ENCODE measurements at places on chromosomes 4 and X.

DNA sequence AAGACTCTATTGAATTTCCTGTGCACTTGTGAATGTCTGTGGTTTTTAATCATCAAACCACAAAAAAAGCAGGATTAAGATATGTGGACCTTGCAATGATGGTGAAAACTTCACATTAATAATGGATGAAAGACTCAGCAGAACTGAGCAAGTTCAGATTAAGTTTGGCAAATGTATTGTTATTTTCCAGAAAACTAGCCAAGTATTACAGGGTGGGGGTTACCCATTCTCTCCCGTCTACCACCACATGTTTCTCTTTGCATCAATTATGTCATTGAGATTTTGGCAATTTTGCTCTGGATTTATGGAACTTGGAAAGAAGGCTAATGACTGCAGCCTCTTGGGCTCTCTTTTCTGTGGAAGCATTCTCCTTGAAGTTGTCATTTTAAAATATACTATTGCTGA is 577.1 kb downstream of the ANKRD50 start:
- DNase-seq: no peak

GRCh38 chrX:154819771-154820341 is 14.6 kb upstream of the MPP1 start:
- DNase-seq: no peak

DNA sequence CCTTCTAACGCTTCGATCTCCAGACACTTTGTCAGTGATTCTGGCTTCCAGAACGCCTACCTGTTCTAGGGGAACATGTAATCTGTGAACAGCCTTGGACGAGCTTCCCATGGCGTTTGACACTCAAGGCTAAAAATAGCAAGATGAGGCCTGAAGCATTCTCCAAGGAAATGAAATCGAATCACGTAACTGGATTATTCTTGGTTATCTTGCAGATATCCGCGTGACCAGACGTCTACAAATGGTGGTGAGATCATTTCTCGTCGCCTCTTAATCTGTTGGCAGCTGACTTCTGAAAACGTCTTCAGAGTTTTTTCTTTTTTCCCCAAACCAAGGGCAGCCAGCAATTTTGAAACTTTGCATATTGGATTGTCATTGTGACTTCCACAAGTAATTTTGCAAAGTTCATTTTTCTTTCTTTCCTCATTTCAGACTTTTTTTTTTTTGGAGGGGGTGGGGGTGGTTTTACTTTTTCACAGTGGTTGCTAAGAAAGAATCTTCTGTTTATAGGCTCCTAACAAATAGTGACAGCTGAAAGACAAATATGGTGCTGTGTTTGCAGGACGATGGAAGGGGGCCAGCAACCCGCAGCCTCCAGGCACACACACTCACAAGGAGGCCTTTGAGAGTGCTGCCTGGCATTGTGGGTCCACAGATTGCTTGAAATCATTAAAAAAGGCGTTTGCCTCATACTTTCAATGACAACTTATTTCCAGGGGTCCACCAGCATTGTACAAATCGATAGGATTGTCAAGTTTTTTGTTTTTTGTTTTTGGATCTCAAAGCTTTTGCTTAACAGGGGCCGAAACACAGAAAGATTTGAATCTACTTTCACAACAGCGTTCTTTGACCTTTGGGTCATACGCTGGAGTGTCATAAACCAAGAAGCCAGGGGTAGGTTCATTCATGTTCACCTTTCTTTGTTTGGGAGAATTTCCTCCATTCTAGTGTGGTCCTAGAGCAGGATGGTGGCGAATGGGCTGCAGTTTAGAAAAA is 32.4 kb upstream of the PDLIM3 start:
- no peak for DNase-seq

DNA sequence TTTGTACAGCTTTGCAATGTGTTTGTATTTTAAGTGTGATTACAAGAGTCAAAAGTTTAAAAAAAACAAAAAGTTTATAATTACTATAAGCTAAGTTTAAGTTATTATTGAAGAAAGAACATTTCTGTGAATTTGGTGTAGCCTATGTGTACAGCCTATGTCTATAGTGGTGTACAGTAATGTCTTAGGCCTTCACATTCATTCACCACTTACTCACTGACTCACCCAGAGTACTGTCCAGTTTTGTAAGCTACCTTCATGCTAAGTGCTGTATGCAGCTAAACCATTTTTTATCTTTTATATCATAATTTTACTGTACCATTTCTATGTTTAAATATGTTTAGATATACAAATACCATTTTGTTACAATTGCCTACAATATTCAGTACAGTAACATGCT is 182.3 kb downstream of the RPA4 start:
- no peak for DNase-seq

- no peak for DNase-seq
Measured at GRCh38 chr4:21454831-21455230, 493.7 kb downstream of the KCNIP4 start.

GRCh38 chrX:68822641-68823410 is 6.0 kb upstream of the EFNB1 start:
- DNase-seq: no peak

DNA sequence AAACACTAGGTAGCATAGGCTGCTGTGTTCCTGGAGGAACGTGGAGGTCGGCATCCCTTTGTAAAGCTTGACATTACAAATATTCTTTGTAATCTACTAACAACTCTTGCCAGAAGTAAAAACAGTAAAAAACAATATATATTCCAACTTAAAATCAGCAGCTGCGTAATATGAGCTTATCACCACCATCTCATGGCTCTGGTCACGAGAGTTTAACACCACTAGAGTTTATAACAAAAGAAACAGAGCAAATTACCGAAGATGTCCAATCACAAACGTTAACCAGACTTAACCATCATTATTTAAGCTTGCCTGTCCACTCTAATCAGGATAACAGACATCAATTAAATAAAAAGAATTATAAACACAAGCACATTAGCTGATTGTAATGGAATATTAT is 236.7 kb downstream of the PCDH7 start:
- no peak for DNase-seq

DNA sequence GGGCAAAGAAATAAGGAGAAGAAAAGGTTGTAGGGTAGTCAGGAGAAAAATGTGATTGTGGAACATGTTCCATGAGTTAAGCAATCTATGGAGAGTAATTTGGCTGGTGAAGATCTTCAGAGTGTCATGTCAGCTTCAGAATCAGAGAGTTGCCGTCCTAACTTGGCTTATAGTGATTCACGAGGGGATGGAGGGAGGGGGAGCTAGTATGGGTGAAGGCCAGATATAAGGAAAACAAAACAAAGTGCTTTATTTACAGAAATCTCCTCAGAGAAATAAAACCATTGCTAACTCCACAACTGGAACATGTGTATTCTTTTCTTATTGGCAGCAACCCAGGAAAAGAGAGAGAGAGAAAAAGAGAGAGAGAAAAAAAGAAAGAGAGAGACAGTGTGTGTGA is 256.5 kb upstream of the NRK start:
- DNase-seq: no peak

GRCh38 chr4:140311257-140311835 is 62.1 kb upstream of the SCOC start:
- DNase-seq: no peak

- DNase-seq: no peak
Measured at GRCh38 chrX:107579956-107580355, 48.4 kb upstream of the PRPS1 start.

DNA sequence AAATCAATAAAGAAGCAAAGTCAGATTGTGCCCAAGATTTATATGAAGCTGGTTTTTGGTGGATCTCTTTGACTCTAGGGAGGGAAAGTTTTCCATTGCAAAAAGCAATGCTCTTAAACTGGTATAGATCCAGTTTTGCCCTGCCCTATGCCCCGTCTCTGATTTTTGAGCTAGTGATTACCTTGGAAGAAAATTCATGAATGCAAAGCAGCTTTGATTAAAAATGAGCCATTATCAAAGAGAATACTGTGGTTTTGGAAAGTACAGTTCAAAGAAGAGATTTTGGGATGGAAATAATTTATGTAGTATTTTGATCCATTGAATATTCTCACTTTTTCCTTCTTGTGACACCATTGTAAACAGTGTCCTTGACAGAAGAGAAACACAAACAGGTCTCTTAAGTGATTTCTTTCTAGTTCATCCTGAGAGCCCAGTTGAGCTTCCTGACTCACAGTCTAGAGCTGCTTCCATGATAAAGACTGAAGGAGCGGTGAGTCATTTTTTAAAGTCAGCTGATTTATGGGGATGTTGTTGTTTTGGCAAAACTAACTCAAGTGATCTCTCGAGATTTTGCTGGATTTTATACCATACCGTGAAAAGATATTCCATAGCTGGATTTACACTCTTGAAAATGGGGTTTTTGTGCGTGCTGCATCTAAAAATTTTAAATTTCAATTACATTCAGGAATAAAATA is 76.7 kb downstream of the AFF1 start:
- DNase-seq: peak; percentile 57

DNA sequence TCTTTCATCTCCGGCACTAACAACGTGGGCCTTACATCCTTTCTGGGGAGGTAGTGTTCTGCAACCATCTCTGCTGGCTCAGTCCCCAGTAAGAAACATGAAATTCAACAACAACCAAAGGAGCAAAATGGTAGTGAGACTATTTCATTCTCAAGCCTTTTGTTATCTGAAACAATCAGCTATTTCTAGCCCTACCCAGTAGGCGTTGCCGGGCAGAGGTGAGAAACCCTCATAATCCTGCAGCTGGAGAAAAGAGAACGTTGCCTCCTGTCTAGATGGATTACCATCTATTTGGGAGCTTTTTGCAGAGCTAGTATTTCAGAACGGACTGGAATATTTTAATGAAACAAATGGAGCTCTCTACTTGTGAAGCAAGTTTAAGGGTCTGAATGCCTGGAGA is 66.4 kb upstream of the GPR174 start:
- DNase-seq: no peak

DNA sequence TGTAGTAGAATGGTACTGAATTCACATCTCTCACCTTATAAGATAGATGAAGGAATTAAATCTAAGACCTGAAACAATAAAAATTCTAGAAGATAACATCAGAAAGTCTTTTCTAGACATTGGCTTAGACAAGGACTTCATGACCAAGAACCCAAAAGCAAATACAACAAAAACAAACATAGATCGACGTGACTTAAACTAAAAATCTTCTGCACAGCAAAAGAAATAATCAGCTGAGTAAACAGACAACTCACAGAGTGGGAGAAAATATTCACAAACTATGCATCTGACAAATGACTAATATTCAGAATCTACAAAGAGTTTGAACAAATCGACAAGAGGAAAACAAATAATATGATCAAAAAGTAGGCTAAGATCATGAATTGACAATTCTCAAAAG is 38.8 kb downstream of the UGT2A3 start:
- DNase-seq: no peak

DNA sequence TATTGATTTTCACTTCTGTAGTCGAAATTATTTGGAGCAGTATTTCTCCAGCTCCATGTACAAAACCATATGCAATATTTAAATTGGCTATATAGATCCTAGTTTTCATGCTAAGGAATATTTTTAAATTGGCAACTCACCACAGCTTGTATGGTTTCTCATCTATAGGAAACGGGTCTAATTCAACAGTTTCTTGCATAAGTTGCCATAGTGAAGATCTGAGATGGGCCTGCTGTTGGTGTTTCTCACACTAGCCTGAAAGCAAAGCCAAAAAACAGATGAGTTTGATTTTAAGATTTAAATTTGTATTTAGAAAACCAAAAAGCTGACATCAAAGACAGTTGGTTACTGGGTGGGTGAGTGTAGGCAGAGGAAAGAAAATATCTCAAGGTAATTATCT is 5.5 kb downstream of the MAPK10 start:
- DNase-seq: no peak

DNA sequence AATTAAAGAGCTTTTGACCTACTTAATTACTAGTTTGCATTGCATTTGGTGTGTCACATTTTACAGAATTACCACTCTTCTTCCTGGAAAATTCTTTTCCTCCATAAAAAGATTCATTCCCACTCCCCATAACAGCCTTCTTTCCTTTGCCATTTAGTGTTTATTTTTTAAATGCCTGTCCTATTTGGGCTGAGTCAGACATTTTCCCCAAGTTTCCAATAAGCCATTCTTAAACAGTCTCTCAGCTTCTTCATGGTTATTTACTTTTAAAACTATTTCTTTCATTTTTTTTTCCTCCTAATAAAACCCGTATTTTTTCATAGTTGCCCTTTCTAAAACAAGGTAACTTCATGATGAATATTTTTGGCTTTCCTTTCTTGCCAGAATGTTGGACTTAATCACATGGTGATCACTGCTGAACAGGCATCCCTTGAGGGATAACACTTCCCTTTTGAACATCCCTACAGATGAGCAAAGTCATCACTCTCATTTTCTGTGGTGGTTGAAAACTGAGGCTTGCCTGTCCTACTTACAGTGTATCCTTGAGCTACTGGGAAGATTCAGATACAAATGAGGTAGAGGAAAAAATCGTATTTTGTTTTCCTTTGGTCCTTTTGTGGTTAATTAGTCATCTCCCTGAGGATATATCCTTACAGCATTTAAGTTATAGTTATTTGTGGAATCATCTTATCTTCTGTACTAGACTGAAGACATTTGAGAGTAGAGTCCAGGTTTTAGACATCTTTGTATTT is 520.5 kb upstream of the NR3C2 start:
- DNase-seq: no peak

GRCh38 chrX:96684339-96685209 is at the start of gene DIAPH2:
DIAPH2 (plus strand) TSS chrX:96684842.
- DNase-seq: peak; percentile 39

- DNase-seq: no peak
Measured at GRCh38 chrX:7111518-7111917, 36.0 kb upstream of the STS start.

DNA sequence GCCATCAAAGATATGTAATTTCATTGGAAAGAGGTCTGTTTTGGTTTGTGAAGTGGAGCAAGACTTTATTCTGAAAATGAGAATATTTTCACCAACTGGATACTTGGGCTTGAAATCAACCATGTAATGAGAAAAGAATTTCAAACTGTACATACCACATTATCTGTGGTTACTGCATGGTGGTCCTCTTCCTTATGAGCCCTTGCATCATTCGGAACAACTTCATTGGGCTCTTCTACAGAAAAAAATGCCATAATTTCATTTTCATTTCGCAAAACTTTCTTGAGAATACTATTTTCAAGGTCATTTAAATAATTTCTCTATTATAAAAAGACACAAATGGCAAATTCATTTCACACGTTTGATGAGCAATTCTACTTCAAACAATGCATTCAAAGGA is 148.6 kb upstream of the RPS6KA6 start:
- DNase-seq: no peak
